ENCODE measurements at places on chromosomes 11 and 22. TPM values are rescaled to one million over a fixed set of nuclear protein-coding genes. Genes with fewer than 3 reads are reported as not detected.

DNA sequence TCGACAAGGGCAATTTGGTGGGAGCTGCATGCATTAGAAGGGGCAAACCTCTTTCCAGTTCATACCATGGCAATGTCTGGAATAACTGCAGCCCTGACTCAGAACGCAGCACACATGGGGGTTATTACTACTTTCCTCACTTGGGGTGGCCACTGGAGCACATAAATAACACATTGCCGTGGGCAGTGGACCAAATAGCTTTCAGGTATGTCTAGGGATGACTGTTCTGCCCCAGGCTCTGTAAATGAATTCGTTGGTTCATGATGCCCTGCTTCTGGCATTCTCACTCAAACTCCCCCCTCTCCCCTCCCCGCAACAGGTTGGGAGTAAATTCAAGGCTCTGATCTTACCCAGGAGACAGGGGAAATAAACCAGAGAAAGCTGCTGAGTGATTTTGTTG lies 238.0 kb upstream of the PLET1 start:
- no peak for DNase-seq

ZNF70 gene
- 0.06 TPM for polyA plus RNA-seq

GRCh38 chr11:28976801-28977145 lies 868.6 kb downstream of the METTL15 start:
- no peak for DNase-seq

DNA sequence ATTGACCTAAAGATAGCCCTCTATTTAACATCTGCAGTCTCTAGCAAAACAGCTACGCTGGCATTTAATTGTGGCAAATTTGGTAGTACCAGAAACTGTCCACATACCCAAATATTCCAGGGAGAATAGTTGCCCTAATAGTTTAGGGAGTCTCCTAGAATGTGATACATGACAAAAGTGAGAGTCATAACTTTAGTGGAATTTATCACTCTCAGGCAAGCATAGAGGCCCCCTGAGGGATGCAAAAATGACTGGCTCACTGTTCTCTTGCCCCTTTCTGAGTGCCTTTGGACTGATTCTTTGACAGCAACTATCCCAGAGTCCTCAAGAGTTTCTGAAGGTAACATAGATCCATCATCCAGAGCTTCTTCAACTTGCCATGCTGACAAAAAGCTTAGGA lies 2.3 kb upstream of the OR51B4 start:
- no peak for DNase-seq

DNA sequence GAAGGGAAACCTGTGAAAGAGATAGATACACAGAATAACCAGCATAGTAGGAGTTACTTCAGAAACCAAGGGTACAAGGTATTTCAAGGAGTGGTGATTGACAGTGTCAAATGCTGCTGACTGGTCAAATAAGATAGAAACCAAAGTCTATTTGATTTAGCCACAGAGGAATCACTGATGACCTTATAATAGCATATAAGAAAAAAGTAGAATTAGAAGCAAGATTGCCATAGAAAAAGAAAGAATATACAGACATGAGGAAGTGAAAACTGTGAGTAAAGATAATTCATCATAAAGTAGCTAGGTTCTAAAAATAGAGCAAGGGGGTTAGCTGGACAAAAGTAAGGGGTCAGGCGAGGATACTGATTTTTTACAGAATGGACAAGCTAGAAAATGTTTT lies 14.2 kb downstream of the ZBTB44 start:
- no peak for DNase-seq

DNA sequence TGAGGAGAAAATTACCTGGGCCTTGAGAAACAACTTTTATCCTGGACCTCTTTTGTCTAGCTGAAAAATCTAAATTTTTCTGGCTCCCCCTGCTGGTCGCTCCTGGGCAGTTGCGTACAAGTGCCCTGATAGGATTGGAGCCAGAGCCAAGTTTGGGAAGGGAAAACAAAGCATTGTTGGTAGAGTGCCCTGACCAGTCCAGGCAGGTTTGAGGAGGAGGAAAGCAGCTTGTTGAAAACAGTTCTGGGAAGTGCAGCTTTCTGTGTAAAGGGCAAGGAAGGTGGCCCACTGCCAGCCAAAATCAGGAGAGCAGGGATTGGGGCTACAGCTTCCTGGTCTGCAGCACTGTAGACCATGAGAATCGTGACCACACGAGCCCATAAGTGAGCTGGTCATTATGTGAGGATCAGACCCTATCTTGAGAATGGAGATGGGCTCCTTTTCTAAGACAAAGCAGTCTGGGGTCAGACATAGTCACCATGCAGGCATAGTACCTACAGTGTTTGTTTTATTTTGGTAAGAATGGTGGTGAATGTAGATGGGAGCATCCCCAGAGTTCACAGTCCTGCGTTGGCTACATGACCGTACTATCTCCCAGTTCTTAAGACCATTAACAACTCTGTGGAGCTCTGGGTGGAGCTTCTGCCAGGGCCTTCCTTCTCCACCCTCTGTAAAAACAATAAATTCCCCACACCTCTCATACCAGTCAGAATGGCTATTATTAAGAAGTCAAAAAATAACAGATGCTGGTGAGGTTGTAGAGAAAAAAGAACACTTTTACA lies 21.3 kb upstream of the PIK3IP1 start:
- DNase-seq, result peak; percentile 72

- DNase-seq, result no peak
Observed at GRCh38 chr11:69429716-69430491, 51.6 kb upstream of the LINC01488 start.

- no peak for DNase-seq
Observed at GRCh38 chr11:28837599-28837998, 729.4 kb downstream of the METTL15 start.

GRCh38 chr22:33380789-33381530 lies 322.8 kb upstream of the SYN3 start:
- no peak for DNase-seq

DNA sequence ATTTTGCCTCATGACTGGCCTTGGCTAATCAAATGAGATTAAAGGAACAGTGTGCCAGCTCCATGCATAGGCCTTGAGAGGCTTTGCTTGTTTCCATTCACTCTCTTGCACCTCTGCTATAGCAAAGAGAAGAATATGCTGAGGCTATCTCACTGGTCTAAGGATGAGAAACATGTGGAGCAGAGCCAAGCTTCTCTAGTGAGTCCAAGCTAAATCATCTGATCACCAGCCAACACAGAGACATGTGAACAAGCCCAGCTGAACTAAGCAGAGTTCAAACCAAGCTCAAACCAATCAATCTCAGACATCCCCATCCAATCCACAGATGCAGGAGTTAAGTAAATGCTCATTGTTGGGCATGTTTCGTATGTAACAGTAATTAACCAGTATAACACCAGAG lies 69.4 kb upstream of the API5 start:
- no peak for DNase-seq

GRCh38 chr11:68468217-68468828 lies 7.8 kb downstream of the PPP6R3 start:
- DNase-seq, result no peak
